ENCODE measurements at places on chromosomes 4 and X.

DNA sequence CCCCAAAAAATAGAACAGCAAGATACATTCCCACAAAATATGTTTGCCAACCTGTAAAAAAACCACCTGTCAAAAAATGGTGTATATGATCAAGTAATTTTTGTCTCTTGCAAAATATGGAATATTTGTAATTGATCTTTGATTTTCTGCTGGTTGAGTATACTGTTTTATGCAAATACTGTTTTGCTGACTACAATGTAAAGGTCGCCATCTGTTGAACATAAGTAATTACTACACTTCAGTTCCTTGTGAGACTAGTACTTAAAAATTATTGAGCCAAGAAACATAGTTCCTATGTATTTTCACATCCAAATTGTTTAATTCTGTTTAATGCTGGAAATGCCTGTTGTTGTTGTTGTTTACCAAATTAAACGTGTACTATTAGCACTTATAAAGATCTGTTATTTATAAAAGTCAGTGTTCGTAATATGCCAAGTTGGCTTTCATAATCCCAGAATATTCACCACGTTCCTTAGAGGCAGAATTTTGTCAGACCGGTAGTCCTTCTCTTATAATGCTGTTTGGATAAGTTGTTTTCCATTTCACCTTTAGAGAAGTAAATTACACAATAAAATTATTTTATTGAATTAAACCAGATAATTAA, 144.2 kb downstream of the PDLIM5 start:
- DNase-seq = peak; percentile 12

GRCh38 chr4:73281982-73282381, 23.4 kb upstream of the ANKRD17 start:
- no peak for DNase-seq

- DNase-seq = no peak
Measured at GRCh38 chr4:6710996-6711395, 1.3 kb upstream of the MRFAP1L1 start.

- no peak for DNase-seq
Measured at GRCh38 chr4:100657187-100657586, 139.4 kb upstream of the EMCN start.

- DNase-seq = no peak
Measured at GRCh38 chrX:34426334-34426733, 230.8 kb downstream of the TMEM47 start.

DNA sequence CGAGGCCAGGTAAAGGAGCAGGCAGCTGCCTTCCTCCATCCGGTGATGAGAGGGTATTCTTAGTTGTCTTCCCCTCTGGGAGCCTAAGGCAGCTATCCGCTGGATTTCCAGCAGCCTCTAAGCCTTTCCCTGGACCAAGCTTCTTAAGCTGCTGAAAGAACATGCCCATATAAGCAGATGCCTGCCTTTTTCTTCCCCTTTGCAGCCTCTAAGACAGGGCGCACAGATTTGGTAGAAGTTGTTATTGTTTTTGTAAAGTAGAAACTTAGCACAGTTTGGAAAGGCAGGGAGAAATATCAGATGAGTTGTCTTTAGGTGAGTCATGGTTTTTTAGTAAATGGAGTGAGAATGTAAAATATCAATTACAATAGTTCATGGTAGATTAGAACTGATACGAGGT, 210.8 kb downstream of the ARHGAP10 start:
- DNase-seq = no peak

GRCh38 chrX:155747520-155747919, 133.6 kb upstream of the VAMP7 start:
- DNase-seq = no peak

- no peak for DNase-seq
Measured at GRCh38 chr4:21835712-21836111, 112.9 kb downstream of the KCNIP4 start.

DNA sequence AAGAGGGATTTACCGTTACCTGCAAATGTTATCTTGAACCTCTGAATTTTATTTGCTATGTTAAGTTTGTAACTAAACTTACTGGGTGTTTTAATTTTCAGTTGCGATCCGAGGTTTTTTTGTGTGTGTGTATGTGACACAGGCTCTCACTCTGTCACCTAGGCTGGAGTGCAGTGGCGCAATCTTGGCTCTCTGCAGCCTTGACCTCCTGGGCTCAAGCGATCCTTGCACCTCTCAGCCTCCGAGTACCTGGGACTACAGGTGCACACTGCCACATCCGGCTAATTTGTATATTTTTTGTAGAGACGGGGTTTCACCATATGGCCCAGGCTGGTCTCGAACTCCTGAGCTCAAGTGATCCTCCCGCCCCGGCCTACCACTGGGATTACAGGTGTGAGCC, 18.5 kb downstream of the PDK3 start:
- DNase-seq = no peak

DNA sequence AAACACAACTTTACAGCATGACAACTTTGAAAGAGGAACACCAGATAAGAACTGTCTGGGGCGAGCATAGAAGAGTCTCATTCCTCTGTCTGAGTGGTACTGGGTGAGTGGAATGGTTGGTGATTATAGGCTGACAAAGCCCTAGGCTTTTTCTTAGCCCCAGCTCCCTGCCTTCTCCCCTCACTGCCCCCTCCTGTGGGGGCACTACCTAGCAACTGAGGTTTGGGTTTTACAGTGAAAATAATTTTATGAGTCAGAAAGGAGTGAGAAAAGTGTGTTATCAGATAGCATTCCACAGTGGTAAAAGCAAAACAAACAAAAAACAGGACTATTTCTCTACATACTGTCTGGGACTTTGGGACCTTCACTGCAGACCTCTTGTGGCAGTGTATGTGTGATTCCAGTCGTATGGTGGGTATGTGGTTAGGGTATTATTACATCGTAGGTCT, 10.5 kb upstream of the TMEM165 start:
- no peak for DNase-seq

DNA sequence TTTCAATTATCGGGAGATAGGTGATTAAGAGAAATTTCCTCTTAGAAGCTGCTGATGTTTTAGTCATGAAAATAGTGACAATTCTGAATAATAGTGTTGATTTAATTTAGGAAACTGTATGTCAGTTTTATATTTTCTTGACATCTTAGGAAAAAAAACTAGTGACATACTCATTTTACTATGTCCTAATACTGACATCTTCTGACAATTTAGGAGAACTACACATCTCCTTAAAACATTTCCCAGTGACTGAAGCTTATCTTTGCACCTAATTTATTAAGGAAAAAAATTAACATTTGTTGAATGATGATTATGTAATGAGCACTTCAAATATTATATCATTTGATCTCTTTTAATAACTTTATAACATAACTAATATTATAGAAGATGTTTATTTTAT, 42.0 kb upstream of the RBMXL3 start:
- no peak for DNase-seq

DNA sequence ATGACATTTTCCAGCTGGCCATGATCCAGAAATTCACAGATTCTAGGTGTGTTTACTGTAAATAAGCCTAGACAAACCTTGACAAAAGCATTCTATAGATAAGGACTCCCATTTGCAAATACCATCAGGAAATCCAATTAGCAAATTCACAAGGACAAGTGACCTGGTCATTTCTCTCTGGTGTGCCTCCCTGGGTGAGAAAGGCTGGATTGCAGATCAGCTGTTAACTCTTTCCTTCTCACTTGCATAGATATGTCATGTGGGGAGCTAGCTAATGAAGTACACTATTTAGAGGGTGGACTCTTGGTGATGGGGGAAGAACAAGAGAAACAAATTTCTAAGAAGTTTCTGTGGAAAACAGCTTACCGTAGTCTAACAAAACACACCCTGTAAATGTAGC, 58.9 kb downstream of the MOSPD2 start:
- no peak for DNase-seq

GRCh38 chrX:108257556-108257955, 166.0 kb downstream of the ATG4A start:
- DNase-seq = no peak

- DNase-seq = peak; percentile 56
Measured at GRCh38 chr4:123649645-123650391, 253.2 kb downstream of the SPRY1 start.

DNA sequence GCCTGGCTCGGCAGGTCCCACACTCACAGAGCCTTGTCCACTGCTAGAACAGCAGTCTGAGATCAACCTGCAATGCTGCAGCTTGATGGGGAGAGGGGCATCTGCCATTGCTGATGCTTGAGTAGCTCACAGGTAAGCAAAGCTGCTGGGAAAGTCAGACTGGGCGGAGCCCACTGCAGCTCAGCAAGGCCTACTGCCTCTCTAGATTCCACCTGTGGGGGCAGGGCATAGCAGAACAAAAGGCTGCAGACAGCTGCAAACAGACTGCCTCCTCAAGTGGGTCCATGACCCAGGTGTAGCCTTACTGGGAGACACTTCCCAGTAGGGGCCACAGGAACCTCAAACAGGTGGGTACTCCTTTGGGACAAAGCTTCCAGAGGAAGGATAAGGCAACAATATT, 110.6 kb upstream of the ADAMTS3 start:
- no peak for DNase-seq

- DNase-seq = no peak
Measured at GRCh38 chrX:109793191-109793590, 60.1 kb upstream of the ACSL4 start.

DNA sequence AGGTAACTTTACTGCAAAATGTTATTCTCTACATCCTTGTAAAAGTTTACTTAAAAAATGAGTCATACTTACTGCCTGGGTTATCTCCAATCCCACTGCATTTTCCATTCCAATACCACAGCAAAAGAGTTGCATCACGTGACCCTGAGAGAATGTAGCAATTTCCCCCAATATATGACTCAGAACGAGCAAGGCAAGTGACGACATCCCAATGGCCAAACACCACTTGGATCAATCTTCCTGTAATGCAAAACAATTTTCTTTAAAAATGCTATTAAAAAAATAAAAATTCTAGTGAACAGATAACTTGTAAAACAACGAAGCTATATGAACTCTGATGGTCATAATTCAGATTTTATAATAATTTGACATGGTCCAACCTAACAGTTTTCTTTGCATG, 224.3 kb downstream of the DCLK2 start:
- DNase-seq = no peak

DNA sequence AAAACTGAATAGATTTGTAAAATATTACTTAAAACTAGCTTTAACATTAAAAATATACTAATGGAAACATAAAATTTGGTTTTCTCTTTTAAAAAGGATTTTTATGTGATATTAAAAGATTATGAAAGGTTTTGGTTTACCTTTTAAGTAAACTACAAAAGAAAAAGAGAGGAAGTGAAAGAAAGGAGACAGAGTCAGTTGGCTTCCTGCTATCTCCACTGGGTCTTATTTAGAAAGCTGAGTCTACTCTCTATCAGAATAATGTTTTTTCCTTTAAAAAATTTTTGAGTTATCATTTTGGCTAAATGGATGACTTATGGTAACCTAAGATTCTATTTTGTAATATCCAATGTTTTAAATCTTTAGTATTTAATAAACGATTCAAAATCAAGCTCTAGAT, 21.6 kb upstream of the ATP8A1 start:
- no peak for DNase-seq

DNA sequence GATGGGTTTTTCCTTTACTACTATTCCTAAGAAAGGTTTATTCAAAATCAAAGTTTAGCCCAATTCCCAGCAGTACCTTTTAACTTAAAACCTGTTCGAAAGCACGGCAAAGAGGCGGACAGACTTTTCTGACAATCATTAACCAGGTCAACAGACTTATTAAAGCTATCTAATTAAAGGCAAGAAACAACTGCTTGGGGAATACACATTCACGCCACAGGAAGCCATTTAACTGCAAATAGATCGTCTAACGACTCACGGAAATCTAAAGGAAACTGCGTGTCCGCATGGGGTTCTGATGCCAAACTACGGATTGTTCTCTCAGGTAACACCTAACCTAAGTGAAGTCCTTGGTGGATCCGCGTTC, 663 bp upstream of the USP53 start:
- no peak for DNase-seq

GRCh38 chrX:150907474-150907873, 9.0 kb upstream of the CD99L2 start:
- DNase-seq = peak; percentile 60

- no peak for DNase-seq
Measured at GRCh38 chr4:11328401-11328800, 100.3 kb downstream of the HS3ST1 start.

DNA sequence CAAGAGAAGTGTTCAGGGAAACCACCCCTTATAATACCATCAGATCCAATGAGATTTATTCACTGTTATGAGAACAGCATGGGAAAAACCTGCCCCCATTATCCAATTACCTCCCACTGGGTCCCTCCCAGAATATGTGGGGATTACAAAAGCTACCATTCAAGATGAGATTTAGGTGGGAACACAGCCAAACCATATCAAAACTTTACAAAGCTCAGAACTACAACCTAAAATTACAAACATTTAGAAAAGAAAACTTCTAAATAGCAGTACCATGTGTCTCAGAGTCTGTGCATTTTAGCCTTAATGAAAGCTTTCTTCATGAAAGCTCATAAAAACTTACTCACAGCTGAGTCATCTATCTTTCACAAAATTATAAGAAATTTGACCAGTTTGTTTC, 1442.8 kb upstream of the PCDH7 start:
- no peak for DNase-seq

GRCh38 chr4:52977252-52977651, 115.1 kb downstream of the RASL11B start:
- DNase-seq = no peak

DNA sequence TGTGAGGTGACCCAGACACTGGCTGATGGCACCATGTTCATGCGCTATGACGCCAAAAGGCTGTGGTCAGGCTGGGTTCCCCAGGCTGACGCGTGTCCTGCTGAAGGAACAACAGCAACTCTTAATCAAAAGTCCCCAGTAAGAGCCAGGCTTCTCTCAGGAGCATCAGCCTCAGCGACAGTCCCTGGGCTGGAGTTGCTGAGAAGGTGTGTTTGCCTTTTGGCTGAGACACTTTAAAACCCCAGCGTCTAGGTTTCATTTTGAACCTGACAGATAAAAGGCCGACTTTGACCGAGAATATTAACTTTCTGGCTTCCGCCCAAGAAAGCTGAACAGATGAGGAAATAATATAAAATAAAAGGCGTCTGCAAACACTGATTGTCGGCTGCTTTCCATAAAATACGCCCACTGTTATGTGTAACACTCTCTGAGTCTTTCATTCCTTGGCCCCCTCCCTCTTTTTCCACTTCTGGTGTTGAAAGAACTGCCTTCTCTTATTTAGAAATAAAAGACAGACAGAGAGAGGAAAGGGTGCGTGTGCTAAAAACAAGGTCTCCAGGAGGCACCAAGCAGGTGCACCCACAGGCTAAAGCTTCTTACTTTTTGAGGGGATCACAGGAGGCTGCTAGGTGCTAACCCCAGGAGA, 373.6 kb downstream of the MID1IP1 start:
- DNase-seq = no peak

DNA sequence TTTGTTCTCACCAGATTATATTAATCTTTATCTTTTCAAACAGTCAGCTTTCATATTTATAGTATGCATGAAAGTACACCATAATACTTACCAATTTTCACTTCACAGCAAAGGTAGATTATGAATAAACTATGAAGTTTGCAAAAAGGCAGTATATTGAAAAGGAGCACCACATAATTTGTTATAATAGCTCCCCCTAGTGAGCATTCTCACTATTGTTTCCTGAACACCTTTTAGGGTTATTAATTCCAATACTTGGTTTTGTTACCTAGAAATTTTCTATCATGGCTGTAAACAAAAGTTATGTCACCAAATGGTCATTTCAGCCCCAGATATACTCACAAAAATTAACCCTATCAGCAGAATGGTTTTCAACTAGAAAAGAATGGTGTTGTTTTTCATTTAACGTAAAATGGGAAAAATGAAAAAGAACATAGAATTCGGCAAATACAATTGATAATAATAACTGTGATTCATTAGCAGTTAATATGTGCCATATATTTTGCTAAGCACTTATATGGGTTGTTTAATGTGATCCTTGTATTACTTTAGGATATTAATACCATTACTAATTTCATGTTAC, 30.2 kb upstream of the NKX6-1 start:
- DNase-seq = peak; percentile 12

GRCh38 chr4:161522031-161522430, 641.8 kb downstream of the FSTL5 start:
- DNase-seq = peak; percentile 66
